ENCODE measurements at places on chromosomes 1 and 21.
A peak's percentile ranks its signal among the peaks of the same experiment; 100 is the strongest.

- no peaks in the 10 kb centered on the region for H3K36me3 ChIP-seq
- no peak for DNase-seq
- H3K27ac ChIP-seq: no peak overlapping the region
- H3K27me3 ChIP-seq: peaks cover 12% of the 10 kb centered on the region
- no peak overlapping the region for H3K4me3 ChIP-seq
Measured at GRCh38 chr1:11311816-11312755, 39.1 kb downstream of the UBIAD1 start.

DNA sequence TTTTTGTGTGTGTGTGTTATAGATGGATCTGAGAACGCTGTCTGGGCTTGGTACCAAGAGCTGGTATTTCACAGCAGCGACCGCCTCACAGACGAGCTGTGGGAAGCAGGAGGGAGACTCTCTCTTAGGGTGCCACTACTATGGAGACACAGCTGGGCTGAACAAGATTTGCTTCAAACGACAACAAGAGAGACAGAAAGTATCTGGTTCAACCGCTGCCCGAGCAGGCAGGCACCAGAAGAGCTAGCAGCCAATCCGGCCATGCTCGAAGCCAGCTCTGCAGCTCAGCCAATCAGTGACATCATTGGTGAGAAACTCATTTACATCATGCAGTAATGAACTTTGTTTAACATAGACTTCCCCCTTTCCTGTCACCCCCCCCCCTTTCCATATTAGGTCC lies 341.3 kb downstream of the USP25 start:
- DNase-seq: no peak
- H3K27ac ChIP-seq: no peak overlapping the region
- no peak overlapping the region for H3K4me3 ChIP-seq
- H3K27me3 ChIP-seq: no peaks in the 10 kb centered on the region

DNA sequence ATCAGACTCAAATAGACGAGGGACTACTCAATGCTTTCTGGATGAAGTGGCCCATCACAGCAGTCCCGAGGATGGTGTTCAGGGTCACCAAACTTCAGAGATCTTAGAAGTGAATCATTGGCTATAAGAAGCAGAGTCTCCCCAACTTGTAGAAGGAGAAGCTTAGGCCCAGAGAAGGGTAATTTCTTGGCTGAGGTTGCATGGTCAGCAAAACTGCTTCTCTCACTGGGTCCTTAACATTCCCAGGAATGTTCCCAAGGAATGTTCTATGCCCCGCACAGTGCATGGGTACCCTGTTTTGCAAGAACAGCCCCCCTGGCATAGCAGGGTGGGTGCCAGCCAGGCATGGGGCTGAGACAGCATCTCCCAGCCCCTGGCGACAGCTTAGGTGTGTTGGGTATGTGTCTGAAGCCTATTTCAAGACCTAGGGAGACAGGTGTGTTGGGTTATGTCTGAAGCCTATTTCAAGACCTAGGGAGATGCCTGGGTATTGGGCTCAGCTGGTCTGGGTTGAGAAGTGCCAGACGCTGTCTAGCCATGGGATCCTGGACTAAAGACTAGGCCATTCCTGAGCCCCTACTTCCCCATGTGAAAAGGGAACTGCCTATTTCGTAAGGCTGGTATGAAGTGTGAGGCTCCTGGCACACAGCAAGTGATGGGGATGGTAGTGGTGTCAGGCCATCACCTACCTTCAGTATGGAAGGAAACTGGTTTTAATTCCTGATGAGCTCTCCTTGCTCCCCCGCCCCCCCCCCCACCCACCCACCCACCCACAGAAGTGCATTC lies 26.1 kb downstream of the PADI6 start:
- peaks cover 13% of the 10 kb centered on the region for H3K4me1 ChIP-seq
- H3K27me3 ChIP-seq: peaks cover 24% of the 10 kb centered on the region
- no peak for DNase-seq
- no peaks in the 10 kb centered on the region for H3K36me3 ChIP-seq
- H3K27ac ChIP-seq: no peak overlapping the region

DNA sequence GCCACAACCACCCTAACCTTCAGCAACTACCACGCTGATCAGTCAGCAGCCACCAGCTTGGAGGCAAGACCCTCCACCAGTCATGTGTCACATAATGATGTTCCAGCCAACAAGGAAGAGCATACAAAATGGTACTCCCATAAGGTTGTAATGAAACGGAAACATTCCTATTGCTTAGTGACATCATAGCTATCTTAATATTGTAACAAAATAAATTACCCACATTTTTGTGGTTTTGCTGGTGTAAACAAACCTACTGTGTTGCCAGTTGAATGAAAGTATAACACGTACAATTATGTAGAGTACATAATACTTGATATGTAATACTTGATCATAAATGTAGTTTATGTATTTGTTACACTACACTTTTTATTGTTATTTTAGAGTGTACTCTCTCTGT lies 1363.2 kb upstream of the ADGRL4 start:
- no peaks in the 10 kb centered on the region for H3K27me3 ChIP-seq
- no peaks in the 10 kb centered on the region for H3K4me1 ChIP-seq
- no peak overlapping the region for H3K4me3 ChIP-seq
- DNase-seq: no peak

GRCh38 chr21:25127007-25127406 lies 480.3 kb downstream of the MRPL39 start:
- no peaks in the 10 kb centered on the region for H3K27me3 ChIP-seq
- H3K27ac ChIP-seq: no peak overlapping the region
- H3K4me1 ChIP-seq: no peaks in the 10 kb centered on the region
- no peak overlapping the region for H3K4me3 ChIP-seq
- no peak for DNase-seq

GRCh38 chr1:70498666-70499065 lies 87.6 kb downstream of the CTH start:
- H3K4me3 ChIP-seq: no peak overlapping the region
- no peaks in the 10 kb centered on the region for H3K4me1 ChIP-seq
- no peaks in the 10 kb centered on the region for H3K36me3 ChIP-seq
- no peak for DNase-seq
- H3K27ac ChIP-seq: no peak overlapping the region

GRCh38 chr1:17653276-17653675 lies 101.9 kb upstream of the ACTL8 start:
- H3K27me3 ChIP-seq: no peaks in the 10 kb centered on the region
- H3K4me3 ChIP-seq: no peak overlapping the region
- peaks cover 21% of the 10 kb centered on the region for H3K36me3 ChIP-seq
- DNase-seq: no peak
- H3K4me1 ChIP-seq: peaks cover 12% of the 10 kb centered on the region

DNA sequence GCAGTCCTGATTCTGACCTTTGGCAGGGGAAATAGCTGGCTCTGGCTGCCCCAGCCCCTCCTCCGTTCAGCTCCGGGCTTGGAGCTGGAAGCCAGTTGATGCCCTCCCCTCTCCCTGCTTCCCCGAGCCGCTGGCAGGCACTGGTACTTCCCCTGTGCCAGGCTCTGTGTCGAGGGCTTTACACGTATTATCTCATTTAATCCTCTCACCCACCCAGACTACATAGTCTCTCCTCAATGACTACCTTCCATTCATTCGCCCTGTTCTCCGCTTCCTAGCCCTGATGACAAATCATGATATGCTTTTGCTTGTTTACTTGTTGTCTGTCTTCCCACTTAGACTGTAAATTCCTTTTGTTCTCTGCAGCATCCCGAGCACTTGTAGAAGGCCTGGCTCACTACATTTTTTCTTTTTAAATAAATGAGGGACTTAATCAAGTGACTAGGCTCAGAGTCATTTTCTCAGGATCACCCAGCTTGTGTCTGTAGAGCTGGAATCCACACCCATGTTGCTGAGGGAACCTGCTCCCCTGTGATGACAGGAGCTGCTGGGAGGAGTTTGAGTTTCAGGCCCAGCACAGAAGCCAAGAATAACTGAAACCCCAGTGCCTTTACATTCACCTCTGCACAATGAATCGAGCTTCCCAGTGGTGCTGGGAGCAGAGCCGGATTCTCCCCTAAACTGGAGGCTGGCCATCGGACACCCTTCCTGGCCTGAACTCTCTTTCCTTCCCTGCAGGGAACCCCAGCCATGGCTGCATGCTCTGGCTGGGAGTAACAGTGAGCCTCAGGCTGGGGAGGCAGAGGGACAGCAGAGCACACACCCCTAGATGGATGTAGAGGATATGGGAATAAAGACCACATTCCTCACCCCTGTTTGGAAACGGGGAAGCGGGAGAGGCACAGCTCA lies 58.3 kb downstream of the UBIAD1 start:
- H3K4me3 ChIP-seq: no peak overlapping the region
- H3K36me3 ChIP-seq: no peaks in the 10 kb centered on the region
- H3K4me1 ChIP-seq: peaks cover 73% of the 10 kb centered on the region
- H3K27me3 ChIP-seq: peaks cover 9% of the 10 kb centered on the region
- H3K27ac ChIP-seq: no peak overlapping the region

- no peak overlapping the region for H3K4me3 ChIP-seq
- H3K27ac ChIP-seq: peak overlapping the region; percentile 12
- H3K36me3 ChIP-seq: no peaks in the 10 kb centered on the region
- peaks cover 55% of the 10 kb centered on the region for H3K4me1 ChIP-seq
- no peaks in the 10 kb centered on the region for H3K27me3 ChIP-seq
Measured at GRCh38 chr21:15293240-15293639, 228.4 kb upstream of the NRIP1 start.

DNA sequence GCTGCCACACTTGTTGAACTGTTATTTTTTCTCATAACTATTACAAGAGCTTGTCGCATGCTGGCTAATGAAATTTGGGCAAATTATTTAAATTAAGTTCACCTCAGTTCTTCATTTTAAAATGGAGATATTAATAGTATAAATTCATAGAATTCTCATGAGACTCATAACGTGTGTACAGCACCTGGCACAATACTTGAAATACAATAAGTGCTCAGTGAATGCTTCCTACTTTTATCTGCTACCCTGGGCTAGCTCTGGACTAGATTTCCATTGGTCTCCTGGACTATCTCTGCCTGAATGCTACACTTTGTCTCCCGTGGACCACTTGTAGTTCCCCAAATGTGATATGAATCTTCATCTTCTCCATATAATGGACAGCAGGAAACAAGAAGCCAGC lies 919 bp downstream of the SLAMF6 start:
- H3K4me1 ChIP-seq: no peaks in the 10 kb centered on the region
- H3K27ac ChIP-seq: no peak overlapping the region
- H3K36me3 ChIP-seq: no peaks in the 10 kb centered on the region
- no peak for DNase-seq
- no peak overlapping the region for H3K4me3 ChIP-seq
- peaks cover 6% of the 10 kb centered on the region for H3K27me3 ChIP-seq

GRCh38 chr21:26471099-26471471 lies 102.0 kb downstream of the CYYR1 start:
- no peaks in the 10 kb centered on the region for H3K4me1 ChIP-seq
- peaks cover 43% of the 10 kb centered on the region for H3K36me3 ChIP-seq
- DNase-seq: no peak
- peaks cover 4% of the 10 kb centered on the region for H3K27me3 ChIP-seq
- no peak overlapping the region for H3K4me3 ChIP-seq
- peak overlapping the region; percentile 20 for H3K27ac ChIP-seq

- H3K4me1 ChIP-seq: peaks cover 51% of the 10 kb centered on the region
- DNase-seq: no peak
- no peak overlapping the region for H3K4me3 ChIP-seq
- peaks cover 12% of the 10 kb centered on the region for H3K27me3 ChIP-seq
- H3K36me3 ChIP-seq: no peaks in the 10 kb centered on the region
- H3K27ac ChIP-seq: no peak overlapping the region
Measured at GRCh38 chr1:226131639-226132038, 54.9 kb downstream of the ACBD3 start.

All from nephron progenitor cell (in vitro differentiated cells).